ENCODE measurements at places on chromosomes 1 and 21.

DNA sequence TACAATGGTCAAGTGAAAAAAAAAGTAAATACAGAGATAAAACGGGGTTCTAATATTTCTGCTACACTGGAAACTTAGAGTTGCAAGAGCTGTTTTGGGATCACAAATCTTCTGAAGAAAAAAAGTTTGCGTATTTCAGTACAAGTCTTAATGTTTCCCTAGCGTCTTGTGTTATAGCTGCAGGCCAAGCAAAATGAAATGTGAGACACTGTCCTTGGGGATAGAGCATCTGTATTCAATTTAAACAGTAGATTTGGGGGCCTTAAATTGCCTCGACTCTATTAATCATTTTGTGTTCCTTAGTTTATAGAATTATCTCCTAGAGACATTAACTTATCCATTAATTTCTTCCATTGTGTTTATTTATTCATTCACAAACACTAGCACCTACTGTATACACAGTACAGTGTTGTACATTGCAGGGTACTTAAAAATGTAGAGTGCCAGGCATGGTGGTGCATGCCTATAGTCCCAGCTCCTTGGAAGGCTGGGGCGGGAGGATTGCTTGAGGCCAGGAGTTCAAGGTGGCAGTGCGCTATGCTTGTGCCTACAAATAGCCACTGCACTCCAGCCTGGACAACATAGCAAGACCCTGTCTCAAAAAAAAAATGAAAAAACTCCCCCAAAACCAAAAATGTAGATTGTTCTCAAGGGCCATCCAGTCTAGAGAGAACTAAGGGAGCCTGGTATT is 7.9 kb downstream of the DISC1 start:
- DNase-seq: no peak

- no peak for DNase-seq
These were observed 126.6 kb downstream of the RUNX1 start for GRCh38 chr21:34922479-34922878.

DNA sequence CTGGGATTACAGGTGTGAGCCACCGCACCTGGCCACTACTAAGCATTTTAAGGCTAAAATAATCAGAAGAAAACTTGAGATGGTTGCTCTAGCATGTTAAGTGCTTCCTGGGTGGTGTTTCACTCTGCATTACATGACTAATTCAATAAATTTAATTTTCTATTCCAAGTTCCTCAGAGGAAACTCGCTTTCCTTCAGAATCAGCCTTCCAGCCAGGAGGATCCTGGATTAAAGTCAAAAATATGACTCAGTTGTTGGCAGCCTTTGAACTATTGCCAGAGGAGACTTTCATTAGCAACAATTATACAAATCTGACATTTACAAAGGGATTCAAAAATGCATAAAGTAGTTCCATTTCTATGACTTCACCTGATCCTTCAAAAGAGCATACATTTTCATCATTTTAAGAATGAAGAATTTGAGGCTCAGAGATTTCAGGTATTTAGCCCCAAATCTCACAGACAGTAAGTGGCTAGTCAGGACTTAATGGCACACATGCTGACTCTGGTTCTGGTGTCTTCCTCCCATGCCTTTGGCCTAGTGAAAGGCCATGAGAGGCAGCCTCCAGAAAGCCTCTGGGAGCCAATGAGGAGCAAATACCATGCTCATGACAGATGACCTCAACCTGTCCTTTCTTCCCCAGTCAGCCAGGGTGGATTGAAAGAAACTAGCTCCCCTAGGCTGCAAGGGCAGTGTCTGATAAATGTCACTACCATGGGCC is 115.7 kb downstream of the MAP3K21 start:
- peak; percentile 82 for DNase-seq

- DNase-seq: no peak
These were observed 55.8 kb downstream of the SLC45A1 start for GRCh38 chr1:8373581-8374241.

DNA sequence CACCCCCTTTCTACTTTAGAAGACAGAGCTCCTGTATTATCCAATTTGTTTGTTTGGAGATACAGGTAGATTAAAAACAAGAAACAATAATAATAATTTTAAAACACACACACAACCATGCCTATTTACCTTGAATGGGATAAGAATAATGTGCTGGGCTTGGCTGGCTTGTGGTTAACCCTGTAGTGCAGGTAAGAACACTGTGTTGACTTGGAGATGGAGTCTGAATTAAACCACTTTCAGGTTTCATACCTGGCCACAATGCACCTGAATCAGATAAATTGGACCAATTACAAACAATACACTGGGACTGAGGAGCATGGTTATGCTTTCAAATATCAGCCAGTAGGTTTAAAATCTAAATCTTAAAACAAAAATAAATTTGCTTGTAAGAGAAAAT is 60.8 kb downstream of the EYA3 start:
- no peak for DNase-seq

DNA sequence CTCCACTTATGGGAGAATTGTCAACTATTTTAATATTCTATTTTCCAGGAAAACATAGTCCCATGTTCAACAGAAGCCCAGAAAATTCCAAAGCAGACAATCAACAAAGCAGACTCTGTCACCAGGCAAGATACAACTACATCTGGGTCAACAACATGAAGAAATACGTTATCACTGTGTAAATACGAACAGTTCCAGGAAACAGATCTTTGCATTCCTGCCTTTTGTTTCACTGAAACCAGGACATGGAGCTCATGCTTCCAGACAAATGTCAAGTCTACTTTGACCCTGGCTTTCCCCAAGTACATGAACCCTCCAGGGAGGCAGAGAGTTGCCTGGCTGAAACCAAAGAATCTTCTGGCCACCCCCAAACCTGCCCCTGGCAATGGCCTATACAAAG is 106.7 kb downstream of the SETD4 start:
- no peak for DNase-seq

DNA sequence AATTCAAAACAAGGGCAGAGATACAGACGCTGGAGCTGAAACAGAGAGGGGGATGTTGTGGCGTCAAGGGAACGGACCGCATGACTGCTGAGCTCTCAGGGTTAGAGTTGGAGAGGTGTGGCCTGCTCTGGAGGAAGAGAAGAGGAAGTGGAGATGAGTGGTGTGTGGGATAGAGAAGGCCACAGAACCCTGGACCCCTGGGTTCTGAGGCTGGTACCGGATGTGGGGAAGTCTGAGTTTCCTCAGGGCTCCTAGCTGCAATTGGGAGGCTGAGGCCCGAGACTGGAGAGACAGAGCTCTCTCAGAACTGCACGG is 1.8 kb downstream of the BCAN start:
- no peak for DNase-seq

GRCh38 chr1:43031316-43032203 is 72.9 kb upstream of the SLC2A1 start:
- DNase-seq: no peak

GRCh38 chr1:24828887-24829192 is 83.6 kb downstream of the CLIC4 start:
- no peak for DNase-seq

DNA sequence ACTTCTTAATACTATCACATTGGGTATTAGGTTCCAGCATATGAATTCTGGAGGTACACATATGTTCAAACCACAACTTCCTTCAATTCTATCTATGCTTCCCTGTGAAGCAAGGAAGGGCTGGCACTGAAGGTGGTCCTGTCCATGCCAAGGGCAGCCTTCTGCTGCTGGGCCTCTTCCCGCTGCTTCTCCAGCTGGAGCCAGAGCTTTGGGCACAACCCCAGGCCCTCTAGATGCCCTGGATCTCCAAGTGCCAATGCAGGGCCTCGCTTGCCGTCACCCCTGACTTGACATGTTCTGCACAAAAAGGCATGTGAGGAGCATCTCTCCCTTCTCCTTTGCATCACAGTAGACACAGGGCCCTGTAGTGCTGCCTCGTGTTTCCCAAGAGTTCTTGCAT is 62.6 kb downstream of the STYXL2 start:
- DNase-seq: no peak

DNA sequence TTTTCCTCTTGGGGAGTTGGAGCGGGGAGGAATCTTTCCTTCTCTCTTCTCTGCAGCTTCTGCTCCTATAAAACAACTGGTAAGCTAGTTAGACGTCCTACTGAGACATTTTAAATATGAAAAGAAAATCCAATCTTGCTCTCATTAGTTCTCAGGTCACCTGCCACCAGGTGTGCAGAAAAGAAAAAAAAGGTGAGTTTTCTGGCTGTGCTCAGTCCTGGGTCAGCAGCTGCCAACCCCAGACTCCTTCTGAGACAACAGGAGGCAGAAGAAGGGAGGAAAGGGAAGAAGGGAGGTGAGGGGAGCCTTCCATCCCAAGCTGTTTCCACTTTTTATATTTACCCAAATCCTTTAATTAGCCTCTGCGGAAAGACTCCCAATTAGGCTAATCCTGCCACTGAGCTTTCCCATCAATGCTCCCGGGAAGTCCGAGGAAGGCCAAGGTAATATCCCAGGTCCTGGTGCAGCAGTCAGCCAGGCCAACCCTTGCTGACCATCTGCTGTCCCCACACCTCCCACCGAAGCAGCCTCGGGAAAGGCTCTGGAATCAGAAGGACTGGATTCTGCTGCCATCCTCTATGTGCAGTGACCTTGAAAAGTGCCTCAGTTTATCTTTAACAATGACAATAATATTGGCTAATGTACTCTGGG is 33.4 kb downstream of the GLIS1 start:
- DNase-seq: no peak

DNA sequence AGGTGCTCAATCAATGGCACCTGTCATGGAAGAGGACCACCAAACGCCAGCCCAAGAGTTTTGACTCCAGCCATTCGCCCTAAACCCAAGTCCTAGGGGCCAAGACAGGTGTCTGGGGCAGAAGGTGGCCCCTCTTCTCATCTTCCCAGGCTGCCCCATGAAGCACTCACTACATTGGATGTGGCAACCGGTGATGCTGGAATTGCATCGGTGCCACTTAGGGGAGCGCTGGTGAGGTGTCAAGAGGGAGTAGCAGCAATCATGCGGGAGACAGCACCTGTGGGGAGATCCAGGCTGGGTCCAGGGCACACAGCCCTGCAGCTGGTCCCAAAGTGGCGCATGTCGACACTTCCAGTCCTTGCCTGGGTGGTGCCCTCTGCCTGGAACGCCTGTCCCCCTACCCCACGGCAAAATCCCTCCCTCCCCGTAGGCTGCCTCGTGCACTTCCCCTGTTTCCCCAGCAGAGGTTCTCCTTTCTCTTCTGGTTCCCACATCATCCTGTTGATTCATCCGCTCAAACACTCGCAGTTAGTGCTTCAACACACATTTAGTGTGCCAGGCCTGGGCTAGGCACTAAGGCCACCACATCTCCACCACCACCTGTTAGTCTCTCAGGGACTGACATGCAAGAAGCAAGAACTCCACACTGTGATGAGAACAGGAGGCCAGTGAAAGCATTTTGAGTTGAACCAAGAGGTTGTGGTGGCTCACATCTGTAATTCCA is 18.5 kb downstream of the PLA2G2D start:
- DNase-seq: peak; percentile 32

DNA sequence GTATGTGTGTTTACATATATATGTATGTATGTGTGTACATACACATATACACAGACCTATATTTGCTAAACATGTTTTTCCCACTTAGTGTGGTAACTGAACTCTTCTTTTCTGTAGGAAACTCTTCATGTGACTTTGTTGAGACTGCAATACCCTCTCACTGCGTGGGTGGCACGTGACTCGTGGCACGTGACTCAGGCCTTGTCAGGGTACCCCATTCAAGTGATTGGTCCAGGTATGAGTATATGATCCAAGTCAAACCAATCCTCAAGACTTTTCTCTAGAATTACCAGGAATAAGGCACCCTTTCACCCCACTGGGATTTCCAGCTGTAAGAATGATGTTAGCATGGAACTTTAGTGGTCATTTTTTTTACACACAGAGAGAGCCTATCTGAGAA is 149.2 kb upstream of the KCNK2 start:
- no peak for DNase-seq

DNA sequence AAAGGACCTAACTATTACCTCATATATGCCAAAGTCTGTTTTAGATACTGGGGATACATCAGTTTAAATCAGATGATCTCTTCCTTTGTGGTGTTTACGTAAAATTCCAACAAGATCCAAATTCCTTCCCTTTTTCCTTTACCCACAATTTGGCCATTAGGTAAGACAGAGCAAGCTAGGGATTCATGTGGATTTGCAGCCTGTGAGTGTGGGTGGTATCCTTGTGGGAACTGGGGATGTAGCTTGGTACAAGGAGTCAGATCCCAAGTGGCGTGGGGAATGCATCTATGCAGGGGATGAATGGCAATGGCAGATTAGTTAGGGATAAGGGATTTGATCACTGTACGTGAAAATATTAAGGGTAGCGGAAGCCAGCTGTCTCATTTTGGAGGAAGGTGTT is 9.8 kb upstream of the STRIP1 start:
- no peak for DNase-seq

- DNase-seq: no peak
These were observed 621.4 kb downstream of the KIF26B start for GRCh38 chr1:245776139-245776538.

GRCh38 chr1:63742526-63742925 is 31.3 kb upstream of the ROR1 start:
- no peak for DNase-seq

- no peak for DNase-seq
These were observed 663.0 kb downstream of the AJAP1 start for GRCh38 chr1:5317391-5317790.

- DNase-seq: no peak
These were observed 963 bp upstream of the CYP4B1 start for GRCh38 chr1:46797696-46798470.

DNA sequence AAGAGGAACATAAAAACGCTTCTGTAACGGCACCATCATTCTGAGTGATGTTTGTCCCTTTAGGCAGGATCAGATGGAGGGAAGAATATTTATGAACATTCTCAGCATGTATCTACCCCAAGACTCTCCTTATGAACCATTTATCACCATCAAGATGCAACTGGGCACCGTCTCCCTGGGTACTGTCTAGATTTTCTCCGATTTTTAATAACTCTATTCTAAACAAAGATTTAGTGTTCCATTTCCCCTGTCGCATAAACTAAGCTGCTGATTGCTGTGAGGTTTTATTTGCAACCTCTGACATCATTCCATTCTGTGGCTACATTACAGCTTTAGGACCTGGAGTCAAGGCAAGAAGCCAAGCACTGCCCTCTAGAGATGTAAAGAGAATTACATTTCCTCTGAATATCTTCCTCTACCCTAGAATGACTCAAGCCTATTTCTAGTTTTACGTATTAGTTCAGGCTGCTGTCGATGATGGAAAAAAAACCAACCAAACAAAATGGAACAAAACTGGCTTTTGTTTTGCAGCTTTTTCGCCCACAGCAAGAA is 130.1 kb upstream of the MAP1LC3C start:
- DNase-seq: peak; percentile 18
